Ammon's horn (tissue), 1 donor: ENCODE measurements at places on chromosomes 13 and 19.

GRCh38 chr13:66410314-66410713 is 819.8 kb downstream of the PCDH9 start:
- DNase-seq: no peak

GRCh38 chr13:87042946-87043345 is 628.2 kb upstream of the SLITRK5 start:
- no peak for DNase-seq

DNA sequence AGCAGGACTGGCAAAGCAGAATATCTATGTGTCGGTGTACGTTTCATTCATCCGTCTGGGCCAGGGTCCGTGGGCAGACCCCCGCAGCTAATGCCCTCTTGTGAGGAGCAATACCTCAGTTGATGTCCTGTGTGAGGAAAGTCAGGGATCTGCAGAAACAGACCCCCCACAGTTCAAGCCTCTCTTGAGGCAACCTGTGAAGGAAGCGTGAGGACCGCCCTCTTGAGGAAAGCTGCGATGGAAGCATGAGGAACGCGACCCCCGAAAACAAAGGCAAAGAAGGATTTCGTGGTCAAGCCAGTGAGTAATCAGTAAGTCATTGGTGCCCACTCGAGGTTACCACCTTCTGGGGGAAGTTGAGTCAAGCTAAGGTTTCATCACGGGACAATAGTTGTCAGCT is 20.9 kb upstream of the ZNF83 start:
- DNase-seq: no peak

DNA sequence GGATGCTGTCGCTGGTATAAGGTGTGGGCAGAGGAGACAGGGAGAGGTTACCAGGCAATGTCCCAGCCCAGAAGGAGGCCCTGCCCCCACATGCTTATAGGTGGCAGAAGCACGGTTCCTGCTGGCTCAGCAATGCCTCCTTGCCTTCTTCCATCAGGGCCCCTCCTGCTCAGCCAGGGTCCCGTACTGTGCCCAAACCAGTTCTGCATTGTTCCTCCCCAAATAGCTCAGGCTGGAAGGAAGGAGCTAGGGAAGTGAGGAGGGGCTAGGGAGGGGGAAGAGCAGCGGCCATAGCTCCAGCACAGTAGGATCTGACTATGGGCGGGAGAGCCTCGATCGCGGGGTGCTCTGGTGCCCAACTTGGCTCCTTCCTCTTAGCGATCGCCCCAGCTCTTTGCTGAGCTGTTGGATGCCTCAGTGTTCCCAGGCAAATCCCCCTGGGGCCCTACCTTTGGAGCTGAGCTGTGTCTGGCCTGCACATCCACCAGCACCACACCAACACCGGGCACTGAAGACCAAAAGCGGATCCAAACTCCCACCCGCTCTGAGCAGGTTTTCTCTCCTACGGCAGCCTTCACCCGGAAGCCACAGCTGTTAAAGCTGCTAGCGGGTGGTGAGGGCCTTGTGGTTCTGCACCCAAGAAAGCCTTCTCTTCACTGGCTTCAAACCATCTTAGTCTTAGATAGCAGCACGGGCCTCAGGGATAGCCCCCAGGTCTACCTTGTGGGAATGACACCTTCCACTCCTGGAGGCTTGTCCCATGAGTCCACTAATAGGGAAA is 32.1 kb upstream of the PEPD start:
- DNase-seq: no peak

DNA sequence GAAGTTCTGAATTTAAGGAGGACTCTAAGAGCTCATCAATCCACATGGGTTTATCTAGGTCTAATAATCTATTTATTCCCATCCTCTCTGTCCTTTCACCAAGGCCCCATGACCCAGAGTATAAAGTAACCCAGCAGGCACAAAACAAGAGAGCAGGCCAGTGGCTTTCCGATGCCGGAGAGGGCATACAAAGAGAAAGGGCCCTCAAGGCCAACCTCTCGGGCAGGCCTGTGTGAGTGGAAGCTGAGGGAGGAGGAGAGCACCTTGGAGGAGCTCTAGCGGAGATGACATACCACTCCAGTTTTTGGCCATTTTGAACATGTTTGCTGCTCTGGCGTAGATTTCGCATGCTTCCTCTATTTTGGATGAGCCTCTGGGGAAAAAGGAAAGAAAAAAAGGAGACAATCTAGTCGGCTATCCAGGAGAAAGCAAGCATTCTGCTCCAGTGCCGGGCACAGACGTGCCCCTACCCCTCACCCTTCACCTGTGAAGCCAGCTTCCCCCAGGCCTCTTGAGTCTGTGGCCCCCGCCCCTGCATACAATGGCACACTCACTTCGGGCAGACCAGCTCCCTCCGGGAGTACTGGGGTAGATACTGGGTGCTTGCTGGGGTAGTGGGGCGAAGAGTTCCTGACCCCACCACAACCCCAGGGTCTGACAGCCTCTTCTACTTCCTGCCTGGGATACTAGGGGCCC is 11.6 kb downstream of the NAPA start:
- no peak for DNase-seq

GRCh38 chr19:44702551-44703176 is 3.7 kb downstream of the CEACAM16 start:
- DNase-seq: no peak

- no peak for DNase-seq
Measured at GRCh38 chr13:103067751-103068555, 1.7 kb upstream of the SLC10A2 start.

- DNase-seq: peak; percentile 61
Measured at GRCh38 chr19:7848779-7849457, 18.9 kb downstream of the EVI5L start.

DNA sequence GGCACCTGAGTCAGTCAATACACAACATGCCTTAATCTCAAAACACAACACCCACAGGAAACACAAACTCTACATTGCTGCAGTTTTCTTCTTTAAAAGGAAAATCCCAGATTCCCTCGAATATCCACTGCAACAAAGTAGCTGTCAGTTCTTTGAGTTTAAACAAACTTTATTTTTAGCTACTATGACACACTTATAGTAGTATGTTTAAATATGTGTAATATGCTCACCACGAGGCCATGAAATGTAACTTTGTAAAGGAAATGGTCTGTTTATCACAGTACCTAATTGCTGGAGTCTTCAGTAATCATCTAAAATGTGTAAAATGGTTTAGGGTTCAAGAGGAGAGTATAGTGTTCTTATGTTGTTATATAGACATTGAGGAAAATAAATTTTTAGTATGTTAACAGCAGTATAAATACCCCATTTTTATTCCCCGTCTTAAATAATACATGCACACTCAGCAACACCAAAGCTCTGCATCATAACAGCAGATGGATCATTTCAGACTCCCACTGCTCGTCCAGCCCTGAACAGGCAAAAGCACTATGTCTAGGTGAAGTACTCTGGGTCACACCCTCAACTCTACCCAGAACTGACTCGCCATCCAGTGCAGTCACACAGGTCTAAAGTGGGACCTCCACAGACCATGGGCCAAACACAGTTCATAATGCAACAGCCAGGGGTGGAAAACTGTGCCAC is 20.6 kb downstream of the TUBGCP3 start:
- no peak for DNase-seq

GRCh38 chr19:4120559-4121272 is 3.2 kb downstream of the MAP2K2 start:
- DNase-seq: no peak

DNA sequence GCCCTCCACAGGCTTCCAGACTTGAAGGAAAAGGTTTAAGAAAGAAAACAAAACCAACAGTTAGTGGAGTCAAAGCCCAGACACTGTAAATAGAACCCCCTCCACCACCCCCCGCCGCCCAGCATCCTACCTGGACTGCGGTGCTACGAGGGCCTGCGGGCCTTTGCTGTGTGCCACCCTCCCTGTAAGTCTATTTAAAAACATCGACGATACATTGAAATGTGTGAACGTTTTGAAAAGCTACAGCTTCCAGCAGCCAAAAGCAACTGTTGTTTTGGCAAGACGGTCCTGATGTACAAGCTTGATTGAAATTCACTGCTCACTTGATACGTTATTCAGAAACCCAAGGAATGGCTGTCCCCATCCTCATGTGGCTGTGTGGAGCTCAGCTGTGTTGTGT is 6.3 kb upstream of the GARIN5A start:
- DNase-seq: no peak
